ENCODE measurements at places on chromosomes 12 and 14.

DNA sequence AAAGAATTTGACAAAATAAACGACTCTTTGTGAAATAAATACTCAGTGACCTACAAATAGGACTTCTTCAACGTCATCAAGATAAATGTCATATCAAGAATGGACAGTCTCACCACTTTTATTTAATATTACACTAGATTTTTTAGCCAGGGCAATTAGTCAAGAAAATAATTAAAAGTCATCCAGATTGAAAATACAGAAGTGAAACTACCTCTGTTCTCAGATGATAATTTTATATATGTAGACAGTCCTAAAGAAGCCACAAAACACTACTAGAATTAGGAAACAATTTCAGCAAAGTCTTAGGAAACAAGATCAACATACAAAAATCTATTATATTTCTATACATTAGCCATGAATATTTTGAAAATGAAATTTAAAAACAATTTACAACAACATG, 689.6 kb upstream of the SEL1L start:
- no peak for DNase-seq

DNA sequence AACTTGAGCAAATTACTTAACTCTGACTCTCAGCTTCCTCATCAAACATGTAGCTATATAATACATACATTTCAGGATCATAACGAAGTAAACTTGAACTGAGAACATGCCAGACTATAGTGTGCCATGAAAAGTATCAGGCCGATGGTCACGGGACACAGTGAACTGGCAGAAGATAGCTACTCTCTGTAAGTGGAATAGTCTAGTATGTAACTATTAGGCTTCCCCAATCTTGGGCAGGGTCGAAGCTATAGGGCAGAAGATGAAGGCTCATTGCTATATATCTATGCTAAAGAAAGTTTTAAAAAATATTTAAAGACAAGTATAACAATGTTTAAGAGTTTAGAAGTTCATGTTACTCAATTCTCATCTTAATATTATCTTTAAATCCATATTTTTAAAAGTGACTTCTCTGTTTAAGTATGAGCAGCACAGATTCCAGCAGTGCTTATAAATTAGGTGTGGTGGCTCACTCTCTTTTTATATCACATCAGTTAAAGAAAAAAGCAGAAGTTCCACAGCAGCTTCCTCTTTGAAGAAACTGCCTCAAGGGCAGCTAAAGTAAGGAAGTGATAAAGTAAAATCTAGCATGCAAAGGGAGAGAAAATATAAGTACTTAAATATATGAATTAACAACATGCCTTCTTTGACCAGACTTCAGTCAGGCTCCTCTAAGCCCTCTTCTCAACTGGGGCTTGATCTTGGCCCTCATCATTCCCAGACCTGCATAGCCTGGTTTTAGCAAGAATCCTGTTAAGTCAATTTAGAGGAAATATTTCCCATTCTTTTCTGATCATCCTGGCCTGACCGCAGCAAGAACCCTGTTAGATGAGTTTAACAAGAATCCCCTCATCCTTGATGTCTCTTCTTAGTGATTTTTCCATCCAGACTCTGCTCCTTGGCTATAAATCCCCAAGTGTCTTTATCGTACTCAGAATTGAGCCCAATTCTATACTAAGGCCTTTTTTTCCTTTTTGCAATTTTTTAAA, 8.4 kb upstream of the GLIPR1 start:
- no peak for DNase-seq

DNA sequence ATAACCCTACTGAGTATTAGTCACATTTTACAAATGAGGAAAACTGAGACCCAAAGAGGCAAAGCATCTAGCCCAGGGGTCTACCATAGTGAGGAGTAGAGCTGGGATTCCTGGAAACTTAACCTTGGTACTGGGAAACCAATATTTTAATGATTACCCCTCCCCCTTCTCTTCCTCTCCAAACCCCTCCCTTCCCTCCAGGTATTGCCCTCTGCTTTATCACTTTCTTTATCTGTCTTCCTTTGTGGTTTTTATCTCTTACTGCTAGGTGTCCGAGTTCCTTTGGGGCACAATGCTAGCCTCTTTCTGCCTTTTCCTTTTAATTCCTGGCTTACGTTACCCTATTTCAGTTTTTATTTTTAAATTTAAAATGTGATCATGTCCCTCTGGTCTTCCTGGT, 2.8 kb downstream of the GABARAPL1 start:
- DNase-seq = no peak

DNA sequence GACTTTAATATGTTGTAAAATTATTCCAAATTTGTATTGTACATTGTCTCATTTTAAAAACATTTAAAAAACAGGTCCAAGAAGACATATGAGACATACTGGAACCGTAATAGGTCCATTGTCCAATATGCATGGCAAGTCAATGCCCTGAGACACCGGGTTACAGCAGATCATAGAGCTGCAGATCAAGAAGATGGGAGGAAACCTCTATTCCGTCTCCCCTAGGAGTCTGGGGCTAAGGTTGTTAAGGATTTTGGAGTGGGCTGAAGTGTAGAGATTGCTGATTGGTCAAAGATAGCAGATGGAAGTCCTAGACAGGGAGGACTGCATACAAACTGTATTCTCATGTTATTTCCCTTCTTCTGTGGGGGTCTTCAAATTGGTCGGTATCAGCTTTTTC, 108.3 kb upstream of the PLEKHA5 start:
- DNase-seq = no peak

DNA sequence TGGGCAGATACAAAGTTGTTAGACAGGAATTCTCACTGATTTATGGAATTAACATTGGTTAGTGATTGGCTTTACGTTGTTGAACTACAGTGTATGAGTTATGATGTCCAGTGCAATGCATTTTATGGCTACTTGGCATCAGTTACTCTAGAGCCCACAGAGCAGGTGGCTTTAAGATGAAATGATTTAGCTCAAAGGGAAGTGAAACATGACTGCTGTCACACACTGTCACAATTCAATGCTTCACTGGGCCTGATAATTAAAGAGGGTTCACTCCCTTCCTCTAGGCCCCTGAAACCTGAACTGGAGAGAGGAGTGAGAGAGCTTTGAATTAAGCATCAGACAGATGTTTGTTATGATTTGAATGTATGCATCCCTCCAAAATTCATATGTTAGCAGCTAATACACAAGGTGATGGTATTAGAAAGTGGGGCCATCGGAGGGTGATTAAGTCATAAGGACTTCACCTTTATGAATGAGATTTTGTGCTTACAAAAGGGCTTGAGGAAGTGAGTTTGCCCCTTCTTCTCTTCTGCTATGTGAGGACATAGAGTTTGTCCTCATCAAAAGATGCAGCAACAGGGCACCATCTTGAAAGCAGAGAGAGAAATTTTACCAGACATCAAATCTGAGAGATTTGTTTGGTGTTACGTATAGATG, 175.8 kb upstream of the GRIN2B start:
- peak; percentile 18 for DNase-seq

DNA sequence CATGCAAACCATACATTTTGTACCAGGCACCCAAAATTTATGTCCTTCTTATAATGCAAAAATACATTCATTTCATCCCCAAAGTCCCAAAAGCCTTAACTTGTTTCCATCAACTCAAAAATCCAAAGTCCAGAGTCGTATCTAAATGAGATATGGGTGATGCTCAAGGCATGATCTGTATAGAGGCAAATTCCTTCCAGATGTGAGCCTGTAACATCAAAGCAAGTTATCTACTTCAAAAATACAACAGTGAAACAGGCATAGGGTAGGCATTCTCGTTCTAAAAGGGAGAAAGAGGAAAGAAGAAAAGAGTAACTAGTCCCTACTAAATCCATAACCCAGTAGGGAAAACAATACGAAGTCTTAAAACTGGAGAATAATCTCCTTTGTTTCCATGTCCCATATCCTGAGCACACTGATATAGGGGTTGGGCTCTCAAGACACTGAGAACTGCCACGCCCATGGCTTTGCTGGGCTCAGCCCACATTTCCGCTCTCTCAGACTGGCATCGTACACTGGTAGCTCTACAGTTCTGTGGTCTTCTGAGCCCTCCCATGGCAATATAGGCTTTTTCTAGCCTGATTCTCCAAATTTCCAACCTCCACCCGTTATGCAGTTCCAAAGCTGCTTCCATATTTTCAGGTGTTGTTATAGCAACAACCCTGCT, 232.8 kb downstream of the TMTC2 start:
- DNase-seq = no peak

- no peak for DNase-seq
Observed at GRCh38 chr14:96681829-96682228, 115.4 kb upstream of the VRK1 start.

DNA sequence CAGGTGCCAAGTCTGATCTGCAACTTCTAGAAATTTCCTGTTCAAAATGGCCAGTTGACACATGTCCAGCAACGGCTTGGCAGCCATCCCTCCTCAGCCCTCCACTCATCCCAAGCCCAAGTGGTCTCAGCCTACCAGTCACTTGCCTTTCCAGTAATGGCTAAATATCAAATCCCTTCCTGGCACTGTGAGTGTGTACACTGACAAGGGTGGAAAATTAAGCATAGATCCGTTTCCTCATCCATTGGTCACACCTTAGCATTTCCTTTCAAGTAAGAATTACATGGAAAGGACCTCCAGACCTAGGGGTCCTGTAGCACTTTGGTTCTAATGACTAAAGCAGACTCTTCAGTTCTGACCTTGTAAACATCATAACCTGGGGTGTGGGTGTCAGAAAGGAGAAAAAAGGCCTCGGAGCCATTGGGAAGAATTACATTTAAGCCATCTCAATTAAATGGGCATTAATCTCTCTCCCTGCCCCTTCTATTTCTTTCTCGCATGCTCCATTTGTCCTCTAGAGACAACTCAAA, 15.4 kb downstream of the LLPH start:
- no peak for DNase-seq

GRCh38 chr14:90603841-90604240, 207.0 kb downstream of the CALM1 start:
- no peak for DNase-seq

DNA sequence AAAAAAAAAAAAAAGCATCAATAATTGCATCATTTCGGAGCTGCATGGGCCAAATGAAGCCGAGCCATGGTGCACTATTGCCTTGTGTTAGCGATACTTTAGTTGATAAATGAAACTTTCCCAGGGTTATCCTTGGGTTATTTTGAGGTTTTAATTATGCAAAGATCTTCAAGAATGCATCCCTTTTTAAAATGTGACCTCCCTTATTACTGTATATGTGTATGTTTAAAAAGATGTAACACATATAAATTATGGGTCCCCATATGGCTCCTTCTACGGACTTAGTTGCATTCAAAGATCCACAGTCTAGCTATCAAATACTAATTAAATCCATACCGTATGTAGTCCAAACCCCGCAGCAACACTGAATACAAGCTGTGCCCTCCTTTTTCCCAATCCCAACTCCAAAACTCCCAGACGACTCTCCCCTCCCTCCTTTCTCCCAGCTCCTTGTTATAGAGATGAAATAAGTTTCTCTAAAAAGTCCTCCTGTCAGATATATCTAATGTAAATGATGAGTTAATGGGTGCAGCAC, 129.3 kb upstream of the MAP1LC3B2 start:
- DNase-seq = no peak

GRCh38 chr14:85644211-85644610, 114.3 kb downstream of the FLRT2 start:
- no peak for DNase-seq

DNA sequence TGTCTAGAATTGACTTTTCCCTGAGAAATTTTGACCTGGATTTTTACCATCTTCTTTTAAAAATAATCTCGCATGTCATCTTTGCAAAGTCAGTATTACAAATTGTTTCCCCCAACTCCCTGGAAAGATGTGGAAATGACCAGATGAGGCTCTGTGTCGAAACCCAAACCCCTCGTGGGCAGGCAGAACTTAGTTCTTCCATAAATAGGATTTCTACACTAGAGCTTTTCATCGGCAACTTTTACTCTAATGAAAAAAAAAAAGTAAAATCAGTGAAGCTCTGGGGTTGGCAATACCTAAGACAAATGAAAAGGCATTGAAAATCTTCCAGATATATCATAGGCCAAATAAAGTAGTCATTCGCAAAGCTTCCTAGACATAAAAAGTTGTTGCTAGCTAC, 17.0 kb downstream of the SSPN start:
- no peak for DNase-seq

- DNase-seq = no peak
Observed at GRCh38 chr12:118119449-118119879, 15.7 kb upstream of the VSIG10 start.
